ENCODE measurements at places on chromosomes 6 and 20.

GRCh38 chr6:99189823-99190721 is 159.4 kb downstream of the FAXC start:
- DNase-seq: no peak

DNA sequence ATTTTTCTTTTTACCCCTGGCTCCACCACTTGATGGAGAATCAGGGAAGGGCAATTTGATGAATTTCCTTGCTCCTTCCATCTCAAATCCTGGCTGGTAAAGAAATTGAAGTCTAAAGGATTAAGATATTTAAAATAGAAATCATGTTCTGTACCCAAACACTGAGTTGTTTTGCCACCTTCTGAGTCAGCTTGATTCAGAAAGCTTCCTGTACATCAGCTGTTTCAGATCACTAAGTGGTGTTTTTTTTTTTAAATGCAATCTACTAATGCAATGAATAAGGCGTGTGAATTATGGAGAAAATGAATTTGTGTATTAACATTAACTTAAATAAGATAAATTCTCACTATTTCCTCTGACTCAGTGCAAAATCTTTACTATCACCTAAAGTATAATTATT is 11.5 kb upstream of the POPDC3 start:
- no peak for DNase-seq

DNA sequence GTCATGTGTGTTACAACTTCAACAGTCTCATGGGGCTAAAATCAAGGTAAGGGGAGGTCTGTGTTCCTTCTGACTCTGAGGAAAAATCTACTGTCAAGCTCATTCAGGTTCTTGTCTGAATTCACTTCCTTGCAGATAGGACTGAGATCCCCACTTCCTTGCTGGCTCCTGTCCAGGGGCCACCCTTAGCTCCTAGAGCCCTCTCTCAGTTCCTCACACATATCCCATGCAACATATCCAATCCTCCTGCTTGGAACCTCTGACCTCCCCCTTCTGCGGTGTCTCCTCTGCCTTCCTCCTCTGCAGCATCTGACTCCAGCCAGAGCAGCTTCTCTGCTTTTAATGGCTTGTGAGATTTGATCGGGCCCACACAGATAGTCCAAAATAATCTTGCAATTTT is 27.1 kb upstream of the MICB start:
- DNase-seq: no peak

DNA sequence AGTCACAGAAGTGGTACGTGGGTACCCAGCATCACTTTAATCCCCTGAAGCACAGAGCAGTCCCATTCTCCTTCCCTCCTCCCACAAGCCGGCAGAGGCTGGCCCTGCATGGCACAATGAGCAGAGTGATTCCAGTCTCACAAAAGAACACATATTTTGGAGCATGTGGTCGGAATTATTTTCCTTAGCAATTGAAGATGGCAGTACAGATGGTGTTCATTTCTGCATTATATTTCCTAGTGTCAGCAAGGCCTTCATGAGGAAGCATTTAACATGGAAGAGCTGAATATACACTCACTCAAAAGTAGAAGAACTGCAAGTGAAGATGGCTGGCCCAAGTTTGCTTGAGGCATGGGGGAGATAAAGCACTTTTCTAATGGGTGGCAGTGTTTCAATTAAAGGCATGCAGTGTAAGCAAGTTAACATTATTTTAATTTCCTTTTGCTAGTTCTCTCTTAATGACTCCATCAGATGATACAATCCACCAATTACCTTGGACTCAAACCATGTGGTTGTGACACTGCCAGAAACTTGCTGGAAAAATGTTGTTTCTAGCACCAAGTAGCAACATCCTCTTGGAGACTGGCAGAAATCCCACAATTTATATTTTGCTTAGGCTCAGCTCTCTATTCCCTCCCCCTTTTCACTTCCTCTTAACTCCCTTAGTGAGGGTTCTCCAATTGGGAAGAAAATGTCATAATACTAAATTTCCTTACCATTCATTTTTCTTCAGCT is 74.4 kb downstream of the ARHGAP18 start:
- peak; percentile 87 for DNase-seq

DNA sequence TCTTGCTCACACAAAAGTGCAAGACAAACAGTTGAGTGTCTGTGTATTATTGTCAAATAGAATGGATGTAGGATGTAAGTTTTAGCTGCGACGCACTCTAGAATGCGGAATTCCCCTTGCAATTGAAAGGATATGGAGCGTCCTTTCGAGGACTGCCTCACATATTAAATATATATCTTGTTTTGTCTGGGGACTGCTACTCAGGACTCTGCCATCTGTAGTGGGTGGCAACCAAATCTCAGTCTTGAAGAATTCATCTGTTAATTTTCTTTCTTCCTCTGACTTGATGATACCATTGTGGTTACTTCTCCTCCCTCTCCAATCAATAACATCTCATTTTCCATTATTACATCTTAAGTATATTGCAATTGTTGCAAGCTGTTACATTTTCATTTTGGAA is 121.6 kb downstream of the SOX4 start:
- no peak for DNase-seq

DNA sequence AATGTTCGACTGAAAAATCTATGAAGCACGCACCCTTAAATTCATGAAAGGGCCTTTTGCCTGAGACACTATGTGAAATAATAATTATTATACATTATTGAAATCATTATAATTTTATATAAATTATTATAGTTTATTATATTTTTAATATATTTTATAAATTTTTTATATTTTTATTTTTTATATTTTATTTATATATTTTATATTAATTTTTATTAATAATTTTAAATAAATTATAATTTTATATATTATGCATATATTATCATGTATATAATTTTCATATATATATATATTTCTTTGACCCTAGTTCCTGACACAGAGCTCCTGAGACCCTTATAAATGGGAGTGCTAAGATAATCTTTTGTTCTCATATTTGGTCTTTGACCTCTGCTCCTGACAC is 13.5 kb downstream of the NCR2 start:
- DNase-seq: no peak

GRCh38 chr6:55953335-55953734 is 77.9 kb upstream of the BMP5 start:
- peak; percentile 40 for DNase-seq

- DNase-seq: no peak
Measured at GRCh38 chr20:32140603-32141002, 31.1 kb downstream of the TM9SF4 start.

GRCh38 chr6:107655245-107655644 is 165.3 kb downstream of the SOBP start:
- DNase-seq: no peak

DNA sequence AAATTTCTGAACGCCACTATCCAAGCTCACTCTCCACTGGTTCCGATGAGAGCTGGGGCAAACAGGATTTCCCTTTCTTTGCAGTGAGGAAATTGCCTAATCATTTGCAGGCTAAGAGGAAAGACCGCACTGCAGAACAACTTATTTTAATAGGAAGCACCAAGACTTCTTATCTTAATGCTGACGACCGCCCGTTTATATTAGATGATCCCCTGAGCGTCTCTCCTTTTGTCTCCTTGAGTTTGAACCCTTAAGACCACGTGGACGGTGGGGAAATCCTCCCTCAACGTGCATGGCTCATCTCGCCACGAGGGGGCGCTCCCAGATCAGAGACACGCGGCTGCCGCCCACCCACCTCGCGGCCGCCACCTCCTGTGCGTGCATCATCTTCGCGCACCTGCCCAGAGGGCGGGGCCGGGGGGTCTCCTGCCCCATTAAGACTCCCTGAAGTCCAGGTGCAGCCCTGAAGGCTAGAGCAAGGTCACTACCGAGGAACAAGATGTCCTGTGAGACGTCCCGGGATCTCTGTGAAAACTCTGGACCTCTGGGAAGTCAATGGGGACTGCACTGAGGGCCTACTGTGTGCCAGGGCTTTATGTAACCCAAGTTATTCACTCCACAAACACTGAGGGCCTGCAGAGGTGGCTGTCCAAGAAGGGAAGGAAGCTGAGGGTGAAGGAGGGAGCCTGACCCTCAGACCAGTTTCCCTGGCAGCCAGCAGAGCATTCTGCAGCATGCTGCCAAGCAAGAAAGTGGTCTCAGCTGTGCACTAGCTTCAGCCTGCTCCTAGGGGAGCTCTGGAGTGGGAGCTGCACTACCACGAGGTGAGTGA is 28.1 kb downstream of the PDYN start:
- DNase-seq: peak; percentile 64

DNA sequence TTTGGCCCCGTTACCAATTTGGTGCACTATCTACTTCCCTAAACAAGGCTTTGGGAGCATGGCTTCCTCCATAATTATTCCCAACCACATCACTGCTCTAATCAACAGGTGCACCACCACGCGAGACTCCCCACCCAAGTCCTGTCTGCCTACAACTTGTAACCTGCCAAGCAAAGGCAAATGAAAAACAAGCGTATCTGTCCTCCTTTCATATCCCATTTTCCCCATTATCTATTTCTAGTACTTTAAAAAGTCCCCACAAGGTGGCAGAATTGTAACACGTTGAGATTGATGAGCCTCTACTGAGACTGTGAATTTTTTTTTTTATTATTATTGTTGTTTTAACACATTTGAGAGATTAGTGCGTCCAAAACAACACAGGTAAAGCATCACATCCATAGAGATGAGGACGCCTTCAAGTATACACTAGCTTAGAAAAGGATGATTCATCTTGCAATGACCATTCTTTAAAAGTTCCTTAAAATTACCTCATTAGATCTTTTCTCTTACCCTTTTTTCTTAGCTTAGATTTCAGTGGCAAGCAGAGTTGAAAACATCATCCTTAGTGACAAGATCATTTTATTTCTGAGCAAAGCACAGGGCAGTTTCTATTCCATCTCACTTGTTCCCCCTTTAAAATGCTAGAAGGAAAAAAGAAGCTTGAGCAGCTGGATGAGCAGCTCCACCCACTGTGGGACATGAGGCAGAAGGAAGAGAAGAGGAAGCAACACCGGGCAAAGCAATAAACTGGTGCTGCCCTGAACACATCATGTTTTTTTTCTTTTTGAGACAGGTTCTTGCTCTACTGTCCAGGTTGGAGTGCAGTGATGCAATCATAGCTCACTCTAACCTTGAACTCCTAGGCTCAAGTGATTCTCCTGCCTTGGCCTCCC is 210.8 kb downstream of the ARHGAP18 start:
- peak; percentile 65 for DNase-seq

- no peak for DNase-seq
Measured at GRCh38 chr6:170274713-170275560, 15.9 kb downstream of the DLL1 start.

GRCh38 chr6:129981598-129981997 is 36.8 kb upstream of the L3MBTL3 start:
- peak; percentile 2 for DNase-seq

GRCh38 chr6:83311231-83311630 is 118.1 kb downstream of the RWDD2A start:
- DNase-seq: peak; percentile 77

DNA sequence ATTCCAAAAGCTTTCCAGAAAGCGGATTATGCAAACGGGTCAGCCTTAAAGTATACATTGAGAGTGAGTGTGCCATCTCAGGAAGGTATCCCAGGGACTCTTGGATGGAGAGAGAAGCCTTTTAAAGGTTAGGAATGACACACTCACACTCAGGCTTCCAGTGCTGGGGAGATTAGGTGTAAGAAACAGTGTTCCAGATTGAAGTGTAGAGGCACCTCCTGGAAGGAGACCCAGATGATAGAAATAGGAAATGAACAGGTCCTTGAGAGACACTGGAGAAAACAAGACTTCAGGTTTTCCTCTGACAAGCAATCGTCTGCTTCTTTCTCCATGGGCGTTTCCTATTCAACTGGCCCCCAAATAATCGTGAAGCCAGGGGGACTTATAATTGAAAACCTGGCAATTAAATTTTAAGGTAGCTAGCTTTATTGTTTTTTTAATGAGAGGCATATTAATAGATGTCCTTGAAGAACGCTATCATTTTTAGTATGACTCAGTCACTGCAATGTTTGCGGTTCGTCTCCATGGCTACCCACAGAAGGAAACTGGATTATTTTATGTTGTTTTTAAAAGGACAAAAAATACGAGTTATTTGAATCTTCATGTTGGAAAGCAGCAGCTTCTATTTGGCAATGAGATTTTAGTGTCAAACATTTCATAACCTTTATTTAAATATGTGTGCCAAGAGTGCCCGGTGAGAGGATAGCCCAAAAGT is 85.3 kb downstream of the TRMT6 start:
- DNase-seq: peak; percentile 35

GRCh38 chr6:159739341-159739740 is 12.0 kb downstream of the WTAP start:
- no peak for DNase-seq

DNA sequence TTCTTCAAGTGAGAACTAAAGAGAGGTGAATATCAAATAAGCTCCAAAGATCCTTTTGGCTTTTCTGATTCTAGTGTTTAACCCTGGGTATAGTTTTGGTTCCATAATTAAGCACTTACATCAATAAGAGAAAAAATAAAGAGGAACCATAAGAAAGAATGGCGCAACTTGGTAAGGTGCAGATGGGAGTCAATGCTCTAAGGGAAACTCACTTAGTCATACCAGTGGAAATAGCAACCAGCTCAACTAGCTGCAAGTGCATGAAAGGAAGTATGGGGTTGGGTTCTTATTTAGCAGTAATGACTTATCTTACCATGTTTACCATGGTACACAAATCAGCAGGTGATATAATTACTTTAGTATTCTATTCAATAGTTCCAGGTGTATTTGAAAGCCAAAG is 296.5 kb upstream of the RUNX2 start:
- no peak for DNase-seq

GRCh38 chr6:166456395-166457156 is 73.8 kb upstream of the MPC1 start:
- DNase-seq: peak; percentile 11

DNA sequence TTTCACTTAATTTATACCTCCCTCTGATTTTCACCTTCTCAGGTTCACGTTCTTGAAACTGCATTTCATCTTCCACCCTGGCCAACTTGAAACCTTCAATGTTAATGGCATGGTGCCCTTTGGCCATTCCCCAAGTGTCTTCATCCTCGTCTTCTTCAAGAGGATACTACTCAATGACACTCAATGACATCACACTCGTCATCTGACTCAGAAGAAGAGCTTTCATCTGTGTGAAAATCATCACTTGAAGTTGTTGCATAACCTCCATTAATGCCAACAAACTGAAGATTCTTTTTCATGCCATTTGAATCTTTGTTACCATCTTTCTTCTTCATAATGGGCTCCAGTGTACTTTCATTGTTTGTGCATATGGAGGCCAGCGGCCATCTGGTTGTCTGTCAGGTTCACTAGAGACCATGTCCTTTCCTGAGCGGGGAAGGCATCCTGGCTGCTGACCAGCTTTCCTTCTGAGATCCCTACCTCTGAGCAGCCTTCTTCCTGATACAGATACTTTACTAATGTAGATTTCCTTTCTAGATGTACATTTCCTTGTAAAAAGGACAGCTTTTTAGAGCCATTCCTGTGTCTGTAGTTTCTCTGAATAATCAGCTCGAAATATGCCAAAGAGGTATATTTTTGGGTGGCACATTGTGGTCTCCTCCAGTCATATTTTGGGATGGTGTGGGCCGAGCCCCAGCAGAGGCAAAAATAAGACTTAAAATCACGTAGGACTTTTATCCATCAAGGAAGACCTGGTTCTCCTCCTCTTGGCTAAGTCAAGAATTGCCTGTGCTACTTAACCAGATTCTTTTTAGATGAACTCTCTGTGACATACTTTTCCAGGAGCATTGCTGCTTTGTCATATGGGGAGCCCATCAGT is 21.3 kb downstream of the TRMT6 start:
- no peak for DNase-seq
